Fibroblast of skin of scalp (primary cell): ENCODE measurements at places on chromosomes 12 and 14.
A peak's percentile ranks its signal among the peaks of the same experiment; 100 is the strongest.

GRCh38 chr12:103955811-103956508, 9.7 kb upstream of the TDG start:
- DNase-seq: peak; percentile 31

DNA sequence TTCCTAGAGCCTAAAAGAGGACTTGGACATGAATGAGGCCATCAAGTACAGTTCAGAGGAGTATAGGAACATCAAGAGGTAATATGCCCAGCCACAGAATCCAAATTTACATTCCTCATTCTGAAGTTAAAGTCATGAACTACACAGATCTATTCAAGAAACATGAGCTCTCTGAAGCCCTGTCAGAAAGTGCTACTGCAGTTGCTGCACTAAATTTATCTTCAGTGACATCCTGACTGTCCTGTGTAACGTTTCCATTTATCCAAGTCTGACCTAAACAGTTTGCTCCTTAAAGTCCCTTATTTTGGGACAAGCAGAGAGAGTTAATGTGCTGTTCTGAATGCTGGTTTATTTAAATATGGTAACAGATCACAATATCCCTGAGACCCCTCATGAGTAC, 28.2 kb downstream of the NEK9 start:
- DNase-seq: no peak

- no peak for DNase-seq
These were observed 21.2 kb upstream of the ELK3 start for GRCh38 chr12:96172981-96173380.

DNA sequence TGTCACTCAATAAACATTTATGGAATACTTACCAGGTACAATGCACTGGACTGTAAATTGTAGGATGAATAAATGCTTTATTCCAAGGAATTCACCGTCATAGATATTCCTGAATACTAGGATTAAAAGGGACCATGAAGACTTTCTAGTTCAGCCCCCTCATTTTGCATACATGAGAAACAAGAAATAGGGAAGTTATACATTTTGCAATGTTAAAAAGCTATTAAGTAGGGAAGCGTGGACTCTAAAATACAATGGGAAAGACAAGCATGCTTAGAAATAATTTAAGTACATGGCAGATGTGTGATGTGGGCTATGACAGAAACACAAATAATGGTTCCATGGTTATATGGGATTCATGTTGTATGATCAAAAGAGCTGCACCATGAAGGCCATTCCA, 89.4 kb upstream of the SYT10 start:
- no peak for DNase-seq

DNA sequence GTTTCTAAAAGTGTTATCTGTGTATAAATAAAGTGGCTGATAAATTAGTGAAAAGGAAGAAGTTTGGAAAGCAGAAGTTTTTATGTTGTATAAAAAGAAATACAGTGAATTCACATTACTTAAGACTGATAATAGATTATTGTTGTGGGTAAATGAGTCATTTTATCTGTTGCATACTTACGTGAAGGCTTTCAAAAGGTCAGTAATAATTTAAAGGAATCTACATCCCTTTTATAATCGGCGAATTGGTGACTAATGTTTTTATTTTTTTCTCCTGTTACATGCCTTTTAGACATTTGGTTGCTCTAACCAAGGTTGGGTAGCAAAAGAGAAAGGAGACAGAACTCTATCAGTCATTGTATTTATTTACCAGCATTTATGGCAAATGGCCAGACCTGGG, 155.9 kb downstream of the SLC41A2 start:
- DNase-seq: no peak

GRCh38 chr14:89240414-89240813, 176.6 kb downstream of the FOXN3 start:
- peak; percentile 44 for DNase-seq

- DNase-seq: no peak
These were observed 5.2 kb upstream of the VDR start for GRCh38 chr12:47909839-47910465.

DNA sequence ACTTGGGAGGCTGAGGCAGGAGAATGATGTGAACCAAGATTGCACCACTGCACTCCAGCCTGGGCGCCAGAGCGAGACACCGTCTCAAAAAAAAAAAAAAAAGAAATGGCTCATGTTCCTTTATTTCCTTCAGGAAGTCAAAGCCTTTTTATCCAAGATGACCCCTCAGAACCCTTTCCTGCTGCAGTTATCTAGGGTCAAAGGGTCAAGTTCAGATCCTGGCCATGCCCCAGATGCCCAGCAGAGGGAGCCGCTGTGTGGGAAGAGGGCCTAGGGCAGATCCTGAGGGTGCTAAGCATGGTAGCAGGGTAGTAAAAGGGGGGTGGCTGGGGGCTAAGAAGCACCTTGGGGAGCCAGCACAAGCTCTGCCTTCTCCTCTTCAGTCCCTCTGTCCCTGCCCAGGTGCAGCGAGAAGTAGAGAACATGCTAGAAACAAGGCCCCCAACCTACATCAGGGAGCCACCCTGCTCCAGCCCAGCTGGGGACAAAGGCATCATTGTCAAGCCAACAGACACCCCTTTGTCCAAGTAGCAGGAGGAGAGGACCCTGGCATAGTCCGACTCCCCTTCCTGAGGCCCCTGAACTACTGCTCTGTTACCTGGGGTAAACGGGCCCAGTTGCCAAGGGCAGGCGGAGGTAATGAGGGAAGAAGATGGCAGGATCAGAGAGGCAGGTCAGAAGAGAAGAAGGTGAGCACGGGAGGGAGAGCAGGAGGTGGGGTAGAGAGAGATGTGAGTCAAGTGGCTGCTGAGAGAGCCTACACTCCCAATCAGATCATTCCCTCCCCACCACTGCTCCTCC, 6.5 kb downstream of the NFE2 start:
- peak; percentile 34 for DNase-seq

GRCh38 chr12:7241404-7242005, 52.0 kb downstream of the PEX5 start:
- peak; percentile 11 for DNase-seq
